Omental fat pad (tissue), 4 donors: ENCODE measurements at places on chromosomes 2 and 18. TPM values are rescaled to one million over a fixed set of nuclear protein-coding genes. Genes with fewer than 3 reads are reported as not detected.

The UPP2 gene
- not detected for total RNA-seq

The LYG1 gene
- 1.0 TPM for total RNA-seq

The COL3A1 gene
- 237 TPM for total RNA-seq

The MYO5B gene
- 0.63 TPM for total RNA-seq

The ADRA2B gene
- total RNA-seq = 1.2 TPM

The NT5DC4 gene
- 0.56 TPM for total RNA-seq

The FKBP1B gene
- total RNA-seq = 5.9 TPM

The RNF125 gene
- total RNA-seq = 24.3 TPM

The CFAP210 gene
- 0.24 TPM for total RNA-seq

The ANKRD30B gene
- not detected for total RNA-seq

The DNAJC5G gene
- 0.79 TPM for total RNA-seq

The CNDP1 gene
- not detected for total RNA-seq

The SERPINB11 gene
- not detected for total RNA-seq

DNA sequence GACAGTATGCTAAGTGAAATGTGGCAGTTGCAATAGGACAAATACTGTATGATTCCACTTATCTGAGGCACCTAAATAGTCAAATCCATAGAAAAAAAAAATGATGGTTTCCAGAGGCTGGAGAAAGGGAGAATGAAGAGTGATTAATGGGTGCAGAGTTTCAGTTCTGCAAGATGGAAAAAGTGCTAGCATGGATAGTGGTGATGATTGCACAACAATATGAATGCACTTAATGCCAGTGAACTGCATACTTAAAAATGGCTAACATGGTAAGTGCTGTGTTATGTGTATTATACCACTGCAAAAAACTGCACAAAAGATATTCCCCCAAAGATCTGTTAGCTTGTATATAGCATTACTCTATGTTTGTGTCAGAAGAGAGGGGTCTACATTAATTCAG lies 185.4 kb downstream of the INHBB start:
- DNase-seq = no peak

DNA sequence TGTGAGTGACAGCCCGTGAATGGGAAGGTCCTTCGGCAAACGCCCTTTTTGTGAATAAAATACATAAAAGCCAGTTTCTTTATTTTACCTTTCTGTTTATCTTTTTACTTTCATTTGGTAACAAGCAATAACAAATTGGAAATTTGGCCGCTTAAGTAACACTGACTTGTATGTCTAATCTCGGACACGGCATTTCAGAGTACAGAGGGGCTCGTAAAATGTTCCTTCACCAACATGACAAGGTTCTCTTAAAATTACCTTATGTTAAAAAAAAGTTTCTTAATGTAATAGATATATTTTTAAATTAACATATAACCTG lies 558 bp upstream of the NEMP2 start:
- DNase-seq = no peak

GRCh38 chr2:146417942-146418341 lies 1426.9 kb upstream of the ACVR2A start:
- DNase-seq = no peak

DNA sequence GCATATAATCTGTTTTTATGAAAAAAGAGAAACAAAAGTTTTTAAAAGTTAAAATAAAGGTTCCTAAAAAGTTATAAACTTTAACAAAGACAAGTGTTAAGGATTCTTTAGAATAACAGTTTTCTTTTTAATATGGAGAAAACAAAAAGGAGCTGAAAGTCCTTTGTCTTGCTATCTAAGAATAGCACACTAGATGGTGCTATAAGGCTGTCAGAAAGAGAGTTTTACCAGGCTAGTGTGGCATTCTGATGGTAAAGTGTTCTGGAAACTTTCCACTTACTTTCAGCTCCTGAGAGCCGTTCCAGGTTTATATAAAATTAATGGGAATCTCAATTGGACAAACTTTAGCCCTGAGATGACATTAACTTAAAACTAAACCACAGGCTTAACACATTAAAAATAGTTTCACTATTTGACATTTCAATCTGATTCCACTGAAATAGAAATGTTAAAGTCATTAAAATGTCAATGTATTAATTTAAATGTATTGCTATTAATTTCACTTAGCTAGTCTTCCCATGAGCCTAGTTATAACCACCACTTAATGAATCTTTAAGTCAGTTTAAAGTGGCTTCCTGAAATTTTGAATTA lies 3.7 kb downstream of the FBXO48 start:
- no peak for DNase-seq

GRCh38 chr2:26635401-26635800 lies 5.8 kb downstream of the CIB4 start:
- no peak for DNase-seq

GRCh38 chr18:11005528-11005927 lies 143.8 kb downstream of the PIEZO2 start:
- DNase-seq = no peak

DNA sequence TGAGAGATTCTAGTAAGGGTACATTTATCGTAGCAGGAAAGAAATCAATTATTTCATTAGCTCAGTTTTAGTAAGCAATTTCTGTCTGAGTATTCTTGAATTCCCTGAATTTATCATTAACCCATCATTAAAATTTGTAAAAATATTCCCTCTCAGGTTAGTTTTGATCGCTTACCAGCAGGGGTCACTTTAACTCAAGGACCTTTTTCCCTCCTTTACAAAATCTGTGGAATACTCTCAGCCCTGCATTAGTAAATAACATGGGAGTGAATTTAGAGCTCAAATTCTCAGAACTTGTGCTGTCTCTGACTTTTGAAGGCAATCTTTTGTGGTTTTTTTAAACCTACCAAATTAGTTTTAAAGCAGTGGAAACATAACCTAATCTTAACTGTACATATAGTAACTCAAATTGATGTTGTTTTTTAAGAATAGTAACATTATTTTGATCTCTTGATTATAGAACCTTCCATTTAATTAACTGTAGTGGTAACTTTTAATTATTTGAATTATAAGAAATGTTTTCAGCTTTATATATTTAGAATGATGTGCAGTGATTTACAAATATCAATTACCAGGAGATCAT lies 97.2 kb downstream of the AGPS start:
- DNase-seq = no peak

- no peak for DNase-seq
Observed at GRCh38 chr2:25805987-25806386, 72.3 kb downstream of the ASXL2 start.

- DNase-seq = no peak
Observed at GRCh38 chr2:121251497-121251896, 33.5 kb downstream of the TFCP2L1 start.

- no peak for DNase-seq
Observed at GRCh38 chr2:229774237-229774636, 59.9 kb upstream of the DNER start.

DNA sequence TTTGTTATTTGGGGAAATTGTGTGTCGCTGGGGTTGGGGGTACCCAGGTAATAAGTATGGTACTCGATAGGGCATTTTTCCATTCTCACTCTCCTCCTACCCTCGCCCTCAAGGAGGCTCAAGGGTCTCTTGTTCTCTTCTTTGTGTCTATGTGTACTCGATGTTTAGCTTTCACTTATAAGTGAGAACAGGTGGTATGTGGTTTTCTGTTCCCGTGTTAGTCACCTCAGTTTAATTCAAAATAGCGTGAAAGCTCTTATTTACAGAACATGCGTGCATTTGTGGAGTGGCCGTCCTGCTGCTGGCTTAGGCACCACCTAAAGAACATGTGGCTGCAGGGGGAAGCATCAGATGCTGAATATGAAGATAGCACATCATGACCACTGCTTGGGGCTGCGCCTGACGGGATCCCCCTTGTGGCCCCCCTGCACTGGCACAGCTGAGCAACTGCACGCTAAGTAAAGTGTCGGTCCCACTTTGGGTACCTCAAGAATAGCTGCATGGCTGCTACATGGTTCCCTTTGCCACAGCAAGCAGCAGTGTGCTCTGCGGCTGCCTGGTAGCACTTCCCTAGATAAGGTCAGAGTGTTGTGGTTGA lies 569.0 kb downstream of the DCDC2C start:
- no peak for DNase-seq

GRCh38 chr2:234278556-234279255 lies 218.2 kb downstream of the ARL4C start:
- DNase-seq = no peak

DNA sequence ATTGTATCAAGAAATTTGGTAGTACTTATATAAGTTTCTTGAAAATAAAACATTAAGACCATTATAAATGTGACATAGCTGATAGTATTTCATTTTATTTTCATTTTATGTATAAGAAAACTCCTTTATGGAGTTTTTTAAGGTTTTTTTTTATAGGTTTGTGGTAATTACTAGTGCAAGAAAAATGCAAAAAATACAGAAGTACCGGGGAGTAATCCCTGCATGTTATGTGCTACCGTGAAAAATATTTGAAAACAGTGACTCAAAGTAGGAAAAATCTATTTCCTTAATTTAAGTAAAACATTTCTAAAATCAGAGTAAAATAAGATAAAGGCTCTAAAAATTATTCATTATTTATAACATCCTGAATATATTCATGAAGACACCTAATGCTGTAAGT lies 21.6 kb downstream of the ZSWIM2 start:
- no peak for DNase-seq

DNA sequence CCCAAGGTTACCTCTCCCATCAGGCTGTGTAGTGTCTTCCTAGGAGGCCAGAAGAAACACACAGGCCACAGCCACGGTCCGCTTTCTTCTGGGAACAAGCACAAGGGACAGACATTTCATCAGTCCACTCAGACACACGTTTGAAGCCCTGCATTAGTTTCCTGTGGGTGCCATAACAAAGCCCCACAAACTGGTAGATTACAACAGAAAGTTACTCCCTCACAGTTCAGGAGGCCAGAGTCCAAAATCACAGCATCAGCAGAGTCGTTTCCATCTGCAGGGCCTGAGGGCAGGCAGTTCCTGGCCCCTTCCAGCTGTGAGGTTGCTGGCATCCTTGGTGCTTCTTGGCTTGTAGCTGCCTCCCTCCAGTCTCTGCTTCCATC lies 8.8 kb upstream of the PRLH start:
- no peak for DNase-seq

GRCh38 chr2:53811601-53812000 lies 24.8 kb downstream of the ERLEC1 start:
- no peak for DNase-seq

- DNase-seq = no peak
Observed at GRCh38 chr18:48752478-48752877, 198.3 kb downstream of the SMAD7 start.

- DNase-seq = no peak
Observed at GRCh38 chr2:60416221-60417008, 137.0 kb downstream of the BCL11A start.

- no peak for DNase-seq
Observed at GRCh38 chr18:54209471-54210180, 14.8 kb downstream of the MBD2 start.

GRCh38 chr2:162282765-162283425 lies 35.6 kb downstream of the IFIH1 start:
- DNase-seq = no peak

DNA sequence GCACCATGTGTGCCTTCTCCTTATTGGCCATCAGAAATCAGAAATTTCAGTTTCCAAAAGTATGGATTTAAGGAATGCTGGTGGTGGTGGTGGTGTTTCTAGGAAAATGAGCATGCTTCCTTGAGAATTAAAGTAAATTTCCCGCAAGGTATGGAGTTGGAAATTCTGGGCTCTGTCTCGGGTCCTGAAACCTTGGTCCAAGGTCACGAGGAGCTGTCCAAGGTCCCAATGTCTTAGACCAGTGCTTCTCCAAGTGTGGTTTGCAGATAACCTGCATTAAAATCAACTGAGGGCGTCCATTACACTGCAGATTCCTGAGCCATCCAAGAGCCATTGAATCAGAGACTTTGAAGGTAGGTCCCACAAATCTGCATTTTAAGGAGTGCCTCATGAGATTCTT lies 210.9 kb upstream of the PKDCC start:
- DNase-seq = no peak

DNA sequence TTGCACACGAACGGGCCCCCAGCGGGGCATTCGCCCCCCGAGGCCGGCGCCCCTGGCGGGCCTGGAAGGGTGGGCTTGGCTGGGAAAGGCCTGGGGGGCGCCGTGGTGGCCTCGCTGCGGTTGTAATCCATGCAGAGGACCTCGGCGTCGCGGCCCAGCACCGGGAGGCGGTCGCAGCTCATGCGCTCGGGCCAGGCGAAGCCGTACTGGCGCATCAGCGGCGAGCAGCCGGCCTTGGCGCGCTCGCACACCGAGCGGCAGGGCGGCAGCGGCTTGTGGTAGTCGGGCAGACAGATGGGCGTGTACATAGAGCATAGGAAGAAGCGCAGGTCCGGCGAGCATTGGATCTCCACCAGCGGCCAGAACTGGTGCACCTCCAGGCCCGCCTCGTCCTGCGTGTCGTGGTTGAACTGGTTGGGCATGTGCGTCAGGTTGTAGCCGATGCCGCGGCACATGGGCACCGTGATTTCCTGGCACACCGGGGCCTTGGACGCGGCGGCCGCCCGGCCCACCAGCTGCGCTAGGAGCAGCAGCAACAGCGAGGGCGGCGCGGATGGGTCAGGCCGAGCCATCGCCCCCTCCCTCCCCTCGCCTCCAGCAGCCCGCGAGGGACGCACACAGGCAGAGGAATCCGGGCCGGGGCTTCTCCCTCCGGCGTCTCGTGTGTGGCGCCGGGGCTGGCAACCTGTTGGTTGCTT lies 1.4 kb downstream of the FZD5 start:
- no peak for DNase-seq

DNA sequence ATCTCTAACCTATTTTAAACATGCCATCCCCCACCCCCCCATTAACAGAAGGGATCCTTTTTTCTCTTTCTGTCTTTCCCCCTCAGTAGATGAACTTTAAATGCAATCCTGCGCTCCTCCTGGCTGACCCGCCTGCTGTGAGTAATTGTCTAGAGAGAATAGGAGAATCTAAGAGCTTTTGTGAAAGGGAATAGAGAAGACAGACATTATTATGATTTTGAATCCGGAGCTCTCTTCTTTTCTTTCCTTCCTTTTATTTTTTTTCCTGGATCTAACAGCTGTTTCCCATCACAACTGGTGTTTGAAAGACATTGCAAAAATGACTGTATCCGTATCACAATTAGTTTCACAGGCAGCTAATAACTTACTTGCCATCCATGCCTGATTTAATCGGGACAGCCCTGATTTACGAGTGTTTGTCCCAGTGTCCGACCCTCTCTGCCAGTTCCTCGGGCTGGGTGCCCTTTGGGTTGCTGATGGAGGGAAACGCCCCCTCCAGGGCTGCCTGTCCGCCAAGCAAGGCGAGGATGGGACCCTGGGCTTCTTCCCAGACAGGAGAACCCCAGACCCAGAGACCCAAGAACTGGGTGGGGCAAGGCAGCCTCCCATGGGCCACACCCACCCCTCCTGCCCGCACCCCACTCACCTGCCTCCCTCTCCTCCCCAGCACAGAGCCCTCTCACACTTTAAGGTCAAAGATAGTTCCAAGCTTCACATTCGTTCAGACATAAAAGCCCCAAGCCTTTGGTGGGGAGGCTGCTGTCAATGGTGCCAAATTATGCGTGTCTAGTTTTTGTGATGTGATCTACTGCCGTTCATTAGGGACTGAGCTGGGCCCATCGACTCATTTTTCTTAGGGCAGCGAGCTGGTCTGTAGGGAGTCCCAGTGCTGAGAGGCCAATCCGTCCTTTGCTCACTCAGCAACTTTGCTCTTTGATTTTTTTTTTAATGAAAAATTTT lies 231.7 kb downstream of the ZNF516 start:
- DNase-seq = no peak
